ENCODE measurements at places on chromosomes 3 and 15.

- DNase-seq = no peak
These were observed 37.0 kb downstream of the LARS2 start for GRCh38 chr3:45425237-45425933.

GRCh38 chr3:27880969-27881892, 159.1 kb upstream of the EOMES start:
- no peak for DNase-seq

DNA sequence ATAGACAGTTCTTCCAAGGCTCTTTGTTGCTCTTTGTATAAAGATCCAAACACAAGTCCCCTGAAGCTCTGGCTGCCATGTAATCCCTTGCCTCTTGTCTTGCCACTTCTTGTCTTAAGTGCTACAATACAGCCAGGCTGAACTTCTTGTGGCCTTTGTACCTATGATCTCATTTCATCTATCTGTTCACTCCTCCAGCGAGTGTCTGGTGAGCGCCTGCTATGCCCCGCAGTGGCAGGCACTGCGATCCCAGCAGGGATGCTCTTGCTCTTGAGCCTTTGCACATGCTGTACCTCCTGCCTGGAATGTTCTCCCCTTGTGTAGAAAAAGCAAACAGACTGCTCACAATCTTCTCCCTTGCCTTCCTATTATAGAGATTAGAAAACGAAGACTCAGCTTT, 81.9 kb upstream of the ADPGK start:
- DNase-seq = no peak

DNA sequence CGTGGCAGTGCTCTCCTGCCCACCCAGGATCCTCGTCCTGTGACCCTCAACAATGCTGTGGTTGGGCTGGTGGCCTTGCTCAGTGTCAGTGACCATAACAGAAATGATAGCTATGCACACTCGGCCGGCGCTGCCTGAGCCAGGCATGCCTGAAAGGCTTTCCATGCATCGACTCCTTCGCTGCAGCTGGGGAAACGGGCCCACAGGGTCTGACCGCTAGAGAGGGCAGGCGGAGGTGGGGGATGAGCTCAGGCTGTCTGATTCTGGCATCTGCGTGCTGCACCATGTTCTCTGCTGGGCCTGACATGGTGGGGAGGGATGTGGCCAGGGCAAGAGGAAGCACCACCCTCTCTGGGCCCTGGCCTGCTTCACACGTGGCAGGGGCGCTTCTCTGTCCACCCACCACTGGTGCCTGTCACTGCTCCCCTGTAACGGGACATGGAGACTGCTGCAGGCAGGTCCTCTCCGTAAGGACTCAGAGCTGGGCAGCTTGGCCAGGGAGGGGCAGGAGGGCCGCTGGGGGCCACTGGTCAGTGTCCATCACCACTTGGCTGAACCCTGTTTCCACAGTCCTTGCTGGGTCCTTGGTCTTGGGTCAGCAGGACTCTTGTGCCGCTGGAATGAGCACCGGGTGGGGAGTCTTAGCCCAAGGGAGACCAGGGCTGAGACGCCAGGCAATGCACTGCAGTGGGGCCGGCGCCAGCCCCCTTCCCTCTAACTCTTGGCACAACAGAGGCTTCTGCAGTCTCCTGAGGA, 64.1 kb upstream of the RPL32 start:
- no peak for DNase-seq

DNA sequence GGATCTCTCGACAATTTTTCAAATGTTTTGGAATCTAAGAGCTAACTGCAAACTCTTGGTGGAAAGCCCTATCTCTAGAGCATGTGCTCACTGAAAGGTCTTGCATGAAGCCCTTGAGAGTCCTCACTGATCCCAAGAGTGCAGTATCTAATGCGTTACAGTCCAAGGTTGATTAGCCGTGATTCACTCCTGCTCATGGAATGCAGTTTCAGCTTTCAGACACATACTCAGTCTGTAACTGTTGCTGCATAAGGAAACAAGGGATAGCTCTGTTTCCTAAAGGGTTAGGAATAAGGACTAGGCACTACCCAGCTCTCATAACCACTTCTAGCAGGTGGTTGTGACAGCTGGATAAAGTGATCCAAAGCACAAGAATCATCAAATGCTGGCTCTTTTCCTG, 687.4 kb upstream of the CFAP20DC start:
- DNase-seq = no peak

DNA sequence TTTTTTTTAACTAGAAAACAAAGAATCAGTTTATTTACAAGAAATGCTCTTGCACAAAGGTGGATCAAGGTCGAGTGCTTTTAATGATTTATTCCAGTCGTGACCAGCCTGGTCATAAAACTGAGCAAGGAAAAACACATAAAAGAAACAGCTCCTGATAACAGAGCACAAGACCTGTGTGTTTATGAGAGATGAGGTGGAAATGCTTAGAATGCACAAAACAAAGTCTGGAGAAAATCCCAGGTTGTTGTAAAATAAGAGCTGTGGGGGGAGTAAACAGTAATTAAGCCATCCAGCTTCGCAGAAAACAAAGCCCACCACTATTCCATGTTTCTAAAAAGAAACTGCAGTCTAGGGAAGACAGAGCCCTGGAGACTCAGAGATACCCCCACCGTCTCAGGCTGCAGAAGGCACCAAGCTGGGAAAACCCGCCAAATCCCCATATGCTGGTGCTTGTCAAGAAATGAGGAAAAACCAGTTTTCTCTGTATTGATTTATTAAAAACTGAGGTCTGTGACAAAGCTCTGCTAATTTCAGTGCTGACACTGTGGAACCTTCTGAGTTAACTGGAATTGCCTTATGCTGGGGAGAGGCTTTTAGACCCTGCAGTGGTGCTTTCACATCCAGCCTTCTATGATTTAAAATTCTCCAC, 139.3 kb downstream of the ADAMTS17 start:
- no peak for DNase-seq

DNA sequence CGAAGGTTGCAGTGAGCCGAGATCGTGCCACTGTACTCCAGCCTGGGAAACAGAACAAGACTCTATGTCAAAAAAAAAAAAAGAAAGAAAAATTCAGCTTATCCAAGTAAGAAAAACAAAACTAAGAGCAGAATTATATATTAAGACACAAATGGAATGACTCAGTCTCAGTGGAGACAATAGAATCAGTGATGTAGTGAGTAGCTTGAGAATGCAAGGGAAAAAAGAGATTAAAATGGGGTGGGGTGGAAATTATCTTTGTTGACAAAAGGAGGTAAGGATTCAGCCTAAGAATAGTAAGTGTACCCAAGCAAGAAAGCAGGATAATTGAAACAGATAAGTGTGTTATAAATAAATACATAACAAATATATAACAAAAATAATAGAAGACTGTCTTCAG, 70.7 kb downstream of the BLM start:
- DNase-seq = no peak

DNA sequence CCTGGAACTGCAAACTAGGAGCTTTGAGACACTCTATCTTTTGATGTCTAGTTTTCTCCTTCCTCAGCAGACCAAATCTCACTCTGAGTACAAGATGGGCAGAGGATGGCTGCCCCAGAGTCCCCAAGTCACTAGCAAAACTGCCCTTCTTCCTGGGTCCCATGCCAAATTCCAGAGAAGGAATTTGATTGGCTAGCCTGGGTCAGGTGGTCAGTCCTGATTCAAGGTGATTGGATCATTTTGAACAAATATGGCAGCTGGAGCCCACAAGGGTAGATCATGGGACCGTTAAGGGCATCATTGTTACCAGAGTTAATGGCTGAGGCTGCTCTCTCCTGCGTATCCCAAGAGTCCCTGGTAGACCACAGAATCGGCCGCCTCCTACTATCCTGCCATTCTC, 21.7 kb downstream of the SLC6A1 start:
- DNase-seq = no peak

DNA sequence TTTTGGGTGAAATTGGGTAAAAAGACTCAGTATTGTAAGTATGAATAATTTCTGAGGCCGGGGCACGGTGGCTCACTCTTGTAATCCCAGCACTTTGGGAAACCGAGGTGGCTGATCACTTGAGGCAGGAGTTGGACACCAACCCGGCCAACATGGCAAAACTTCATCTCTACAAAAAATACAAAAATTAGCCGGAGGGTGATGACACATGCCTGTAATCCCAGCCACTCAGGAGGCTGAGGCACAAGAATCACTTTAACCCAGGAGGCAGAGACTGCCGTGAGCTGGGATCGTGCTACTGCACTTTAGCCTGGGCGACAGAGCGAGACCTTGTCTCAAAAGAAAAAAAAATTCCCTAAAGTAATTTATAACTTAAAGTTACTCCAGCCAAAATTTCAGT, 162.2 kb downstream of the APBA2 start:
- DNase-seq = no peak

DNA sequence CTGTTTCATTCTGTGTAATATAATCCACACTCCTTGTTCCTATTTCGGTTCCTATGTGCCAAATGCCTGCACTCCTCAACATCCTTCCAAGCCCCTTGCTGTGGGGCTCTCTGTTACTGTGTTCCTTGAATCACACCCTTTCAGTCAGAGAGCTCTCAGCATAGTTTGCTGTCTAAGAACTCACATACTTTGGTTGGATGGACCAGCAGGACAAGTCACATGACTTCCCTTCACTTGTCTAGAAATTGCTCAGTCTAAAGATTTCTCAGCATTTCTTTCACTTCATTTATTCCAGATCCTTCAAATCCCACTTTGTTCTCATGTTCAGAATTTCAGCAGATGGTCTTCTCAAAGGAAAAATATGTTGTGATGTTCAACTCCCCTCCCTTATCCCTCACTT, 203.5 kb upstream of the PFN2 start:
- DNase-seq = no peak

- no peak for DNase-seq
These were observed 72.9 kb downstream of the TM4SF4 start for GRCh38 chr3:149547413-149547812.

DNA sequence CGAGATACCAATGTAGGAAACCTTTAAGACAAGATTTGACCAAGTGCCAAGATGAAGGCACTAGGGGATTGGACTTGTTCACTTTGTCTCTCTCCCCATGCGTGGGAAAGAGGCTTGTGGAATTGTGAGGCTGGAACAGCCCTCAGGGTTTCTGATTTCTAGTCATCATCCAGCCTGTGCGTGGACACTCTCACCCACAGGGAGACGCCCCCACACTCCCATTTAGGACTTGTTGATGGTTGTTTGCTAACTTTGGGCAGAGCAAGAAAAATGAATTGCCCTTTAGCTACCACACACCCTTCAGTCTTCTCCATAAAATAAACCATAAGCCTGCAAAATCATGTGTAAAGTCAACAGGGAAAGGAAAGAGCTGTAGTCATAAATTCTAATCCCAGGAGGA, 18.4 kb downstream of the ACKR2 start:
- DNase-seq = no peak

GRCh38 chr15:33093222-33093621, 101.3 kb downstream of the FMN1 start:
- no peak for DNase-seq

GRCh38 chr15:23564821-23565394, 566 bp upstream of the MKRN3 start:
- DNase-seq = no peak

DNA sequence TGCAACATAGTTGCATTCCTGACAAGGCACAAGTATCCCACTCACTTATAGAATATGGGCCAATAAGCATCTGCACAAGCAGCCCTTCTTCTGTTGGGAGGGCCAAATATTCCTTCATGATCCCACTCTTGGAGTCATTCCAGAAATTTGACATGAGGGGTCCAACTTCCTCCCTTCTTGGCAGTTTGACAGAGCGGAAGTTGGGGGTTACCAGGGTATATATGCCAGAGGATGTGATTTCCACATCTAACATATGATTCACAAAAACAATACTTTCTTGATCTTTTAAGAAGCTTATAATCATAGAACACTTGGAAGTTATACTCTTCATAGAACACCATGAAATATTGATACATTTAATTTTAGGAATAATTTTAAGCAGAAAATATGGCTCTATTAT, 100.9 kb upstream of the CRBN start:
- DNase-seq = no peak

GRCh38 chr3:40780291-40780924, 255.6 kb downstream of the ZNF621 start:
- no peak for DNase-seq

DNA sequence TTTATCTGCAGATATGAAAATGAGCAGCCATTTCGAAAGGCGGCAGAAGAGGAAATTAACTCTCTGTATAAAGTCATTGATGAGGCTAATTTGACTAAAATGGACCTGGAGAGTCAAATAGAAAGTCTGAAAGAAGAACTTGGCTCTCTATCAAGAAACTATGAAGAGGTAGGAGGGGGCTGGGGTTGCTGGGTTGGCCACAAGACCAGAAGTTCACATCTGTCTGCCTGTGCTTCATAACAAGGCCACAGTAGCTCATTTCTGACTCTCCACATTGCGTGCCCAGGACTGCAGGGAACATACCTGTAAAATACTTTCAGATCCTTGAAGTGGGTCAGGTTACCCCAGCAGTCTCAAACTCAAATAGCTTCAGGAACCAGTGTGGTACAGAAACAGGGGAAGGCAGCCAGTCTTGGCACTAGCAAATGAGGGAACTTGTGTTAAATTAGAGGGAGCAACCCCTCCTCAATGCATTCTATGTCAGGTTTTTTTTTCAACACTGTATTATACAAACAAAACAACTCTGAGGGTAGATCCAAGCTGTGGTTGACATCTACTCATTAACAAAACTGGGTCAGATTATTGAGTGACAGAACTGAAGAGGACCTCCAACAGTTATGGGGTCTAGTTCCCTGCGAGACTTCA, 48.7 kb downstream of the BFSP2 start:
- DNase-seq = peak; percentile 34

- DNase-seq = no peak
These were observed 298.4 kb downstream of the FOXP1 start for GRCh38 chr3:71285086-71285485.

- no peak for DNase-seq
These were observed 62.6 kb upstream of the VGLL3 start for GRCh38 chr3:87053553-87053952.

DNA sequence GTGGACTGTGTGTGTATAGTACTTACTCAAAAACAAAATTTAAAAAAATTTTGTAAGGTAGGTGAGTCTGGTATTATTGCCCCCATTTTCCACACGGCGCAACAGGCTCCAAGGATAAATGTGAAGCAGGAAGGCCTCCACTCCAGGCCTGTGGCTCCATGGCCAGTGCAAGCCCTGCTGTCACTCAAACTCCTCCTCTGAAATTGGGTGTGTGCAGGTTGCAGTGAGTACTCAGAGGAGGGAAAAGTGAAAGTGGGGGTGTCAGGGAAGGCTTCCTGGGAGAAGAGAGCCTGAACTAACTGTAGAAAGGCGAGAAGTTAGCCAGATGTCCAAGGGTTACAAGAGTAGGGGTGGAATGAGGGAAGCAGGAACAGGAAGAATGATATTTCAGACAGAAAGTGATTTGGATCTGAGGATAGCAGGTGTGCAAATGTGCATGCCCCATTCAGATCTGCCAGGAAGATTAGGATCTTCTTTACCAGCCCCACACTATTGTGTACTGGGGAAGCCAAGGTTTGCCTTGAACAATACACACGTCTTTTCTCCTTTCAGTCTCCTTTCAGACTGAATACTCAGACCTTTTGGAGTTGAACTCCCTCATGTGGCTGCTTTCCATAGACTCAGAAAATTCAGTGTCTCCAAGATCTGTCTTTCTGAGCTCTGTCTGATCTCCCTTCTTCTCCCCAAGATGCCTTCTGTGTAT, 48.7 kb upstream of the RYK start:
- no peak for DNase-seq

GRCh38 chr3:64158334-64158733, 66.9 kb downstream of the PRICKLE2 start:
- no peak for DNase-seq
